ENCODE measurements at places on chromosomes 7 and 10. TPM values are rescaled to one million over a fixed set of nuclear protein-coding genes. Genes with fewer than 3 reads are reported as not detected.

SLC18A3 gene
- total RNA-seq: not detected

TRIM50 gene
- total RNA-seq: not detected

WNT8B gene
- total RNA-seq: not detected

PRPS1L1 gene
- total RNA-seq: not detected

CPN1 gene
- not detected for total RNA-seq

MYO1G gene
- 2.1 TPM for total RNA-seq

GRCh38 chr10:100886521-100886920 lies 26.2 kb upstream of the SLF2 start:
- no peaks in the 10 kb centered on the region for H3K36me3 ChIP-seq
- no peak for DNase-seq
- no peaks in the 10 kb centered on the region for H3K4me1 ChIP-seq
- no peak overlapping the region for H3K4me3 ChIP-seq

DNA sequence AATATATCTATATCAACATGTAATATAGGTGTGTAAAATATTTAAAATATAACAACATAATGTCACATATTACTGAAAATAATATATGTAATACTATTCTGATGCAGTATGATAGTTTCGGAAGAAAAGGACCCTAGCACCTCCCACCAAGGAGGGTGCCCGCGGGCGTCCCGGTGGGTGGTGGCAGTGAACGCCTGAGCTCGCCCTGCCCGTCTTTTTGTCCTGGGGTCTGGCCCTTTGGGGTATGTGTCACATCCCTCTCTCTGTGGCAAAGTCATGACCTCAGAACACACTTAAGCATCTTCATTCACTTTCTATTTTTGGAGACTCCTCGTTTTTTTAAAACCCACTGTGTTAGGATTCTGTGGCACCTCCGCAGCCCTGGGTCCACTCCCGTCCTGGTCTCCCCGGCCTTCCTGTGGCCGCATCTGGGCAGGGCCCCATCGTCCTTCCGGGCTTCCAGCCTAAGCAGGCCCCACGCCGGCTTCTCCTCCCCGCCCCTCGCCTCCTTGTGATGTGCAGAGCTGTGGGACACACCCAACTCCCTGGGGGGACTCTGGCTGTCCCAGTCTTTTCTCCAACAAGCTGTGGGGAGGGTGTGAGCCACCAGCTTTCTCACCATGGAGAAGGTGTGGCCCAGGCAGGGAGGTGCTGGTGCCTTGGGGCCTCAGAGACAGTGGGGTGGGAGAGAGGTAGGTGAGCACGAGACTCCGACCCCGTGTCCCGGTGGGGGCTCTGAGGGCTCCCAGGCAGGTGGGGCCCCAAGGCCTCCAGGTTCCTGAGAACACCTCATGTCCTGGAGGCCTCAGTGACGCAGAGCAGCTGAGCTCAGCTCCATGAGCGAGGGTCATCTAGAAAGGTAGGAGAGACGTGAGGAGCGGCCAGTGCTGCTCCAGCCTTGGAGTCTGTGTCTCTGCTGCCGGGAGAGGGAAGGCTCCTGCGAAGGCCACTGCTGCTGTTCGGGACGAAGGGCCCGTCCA lies 16.5 kb downstream of the PWWP2B start:
- no peak overlapping the region for H3K4me3 ChIP-seq
- H3K27ac ChIP-seq: no peak overlapping the region
- no peak for DNase-seq
- peaks cover 37% of the 10 kb centered on the region for H3K4me1 ChIP-seq
- H3K36me3 ChIP-seq: no peaks in the 10 kb centered on the region

DNA sequence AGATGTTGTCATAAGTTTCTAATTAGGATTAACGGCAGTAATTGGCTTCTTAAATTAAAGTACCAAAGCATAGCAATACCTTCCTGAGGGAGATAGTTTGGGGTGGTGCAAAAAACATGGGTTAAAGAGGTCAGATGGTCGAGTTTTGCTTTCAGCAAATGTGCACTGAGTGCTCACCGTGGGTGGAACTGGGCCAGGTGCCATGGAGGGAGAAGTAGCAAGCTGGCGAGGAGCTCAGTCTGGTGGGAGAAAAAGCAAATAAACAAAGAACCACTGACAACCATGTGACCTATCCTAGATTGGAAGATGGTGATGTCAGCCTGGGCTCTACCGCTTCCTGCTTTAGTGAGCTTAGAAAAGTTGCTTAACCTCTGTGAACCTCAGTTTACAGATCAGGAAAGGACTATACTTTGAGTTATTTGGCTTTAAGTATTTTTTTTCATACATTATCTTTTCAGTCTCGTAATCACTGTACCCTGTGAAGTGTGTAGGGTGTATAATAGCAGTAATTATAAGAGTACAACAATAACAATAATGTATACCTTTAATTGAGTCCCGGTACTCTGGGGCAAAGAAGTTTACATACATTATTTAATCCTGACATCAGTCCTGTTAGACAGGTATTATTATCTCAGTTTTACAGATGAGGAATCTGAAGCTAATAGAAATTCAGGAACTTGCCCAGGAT lies 69.0 kb upstream of the PDCD4 start:
- H3K4me1 ChIP-seq: peaks cover 5% of the 10 kb centered on the region
- DNase-seq: peak; percentile 78

GRCh38 chr7:43943417-43944187 lies 17.4 kb downstream of the UBE2D4 start:
- no peaks in the 10 kb centered on the region for H3K27me3 ChIP-seq
- H3K4me1 ChIP-seq: peaks cover 4% of the 10 kb centered on the region
- peak; percentile 34 for DNase-seq
- no peak overlapping the region for H3K27ac ChIP-seq

DNA sequence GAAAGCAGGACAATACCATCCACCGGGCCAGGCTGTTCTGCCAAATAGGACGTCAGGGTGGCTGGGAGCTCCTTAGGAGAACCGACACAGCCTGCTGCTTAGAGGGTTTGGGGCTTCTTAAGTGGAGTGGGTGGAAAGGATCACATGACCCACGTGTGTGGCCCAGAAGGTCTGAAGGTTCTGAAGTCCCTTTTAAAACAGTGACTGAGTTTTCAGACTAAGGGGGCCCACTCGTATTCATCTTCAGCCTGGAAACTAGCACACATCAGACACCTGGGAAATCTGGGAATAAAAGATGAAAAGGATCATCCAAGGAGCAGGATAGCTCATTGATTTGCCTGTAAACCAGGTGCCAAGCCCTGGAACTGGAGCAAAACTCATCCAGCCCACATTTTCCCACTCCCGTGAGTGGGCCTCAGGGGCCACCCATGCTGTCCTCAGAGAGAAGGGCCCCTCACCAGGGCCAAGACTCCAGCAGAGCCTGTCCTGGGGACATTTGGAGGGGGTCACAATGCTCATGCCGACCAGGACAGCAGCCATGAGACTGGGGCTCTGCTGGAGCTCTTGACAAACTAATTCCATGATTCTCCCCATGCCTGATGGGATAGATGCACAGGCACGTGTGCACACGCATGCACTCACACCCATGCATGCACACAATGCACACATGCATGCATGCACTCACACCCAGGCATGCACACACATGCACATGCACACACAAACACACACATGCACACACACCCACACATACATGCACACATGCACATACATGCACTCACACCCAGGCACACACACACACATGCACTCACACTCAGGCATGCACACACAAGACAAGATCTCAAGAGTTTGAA lies 168.8 kb upstream of the PPP2R2D start:
- DNase-seq: no peak
- H3K4me1 ChIP-seq: no peaks in the 10 kb centered on the region

DNA sequence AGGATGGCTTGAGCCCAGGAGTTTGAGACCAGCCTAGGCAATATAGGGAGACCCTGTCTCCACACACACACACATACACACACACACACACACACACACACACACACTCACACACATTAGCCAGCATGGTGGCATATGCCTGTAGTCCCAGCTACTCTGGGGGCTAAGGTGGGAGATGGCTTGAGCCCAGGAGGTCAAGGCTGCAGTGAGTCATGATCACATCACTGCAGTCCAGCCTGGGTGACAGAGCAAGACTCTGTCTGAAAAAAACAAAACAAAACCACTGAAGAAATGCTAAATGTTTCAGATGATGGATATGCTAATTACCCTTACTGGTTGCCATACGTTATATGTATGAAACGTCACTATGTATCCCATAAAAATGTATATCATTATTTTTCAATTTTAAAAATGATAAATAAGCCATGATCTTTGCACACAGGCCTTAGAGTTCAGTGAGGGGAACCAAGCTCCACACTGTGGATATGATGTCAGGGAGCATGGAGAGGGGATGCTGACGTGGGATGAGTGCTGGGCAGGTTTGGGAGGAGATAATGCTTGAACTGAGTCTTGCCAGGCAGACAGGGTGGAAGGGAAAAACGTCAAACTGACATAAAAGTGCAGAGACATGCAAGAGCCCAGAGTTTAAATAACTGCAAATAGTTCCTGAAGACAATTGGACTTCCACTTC lies 45.9 kb upstream of the ARHGAP12 start:
- no peak overlapping the region for H3K4me3 ChIP-seq
- no peak overlapping the region for H3K27ac ChIP-seq
- H3K36me3 ChIP-seq: no peaks in the 10 kb centered on the region
- no peaks in the 10 kb centered on the region for H3K27me3 ChIP-seq
- H3K4me1 ChIP-seq: no peaks in the 10 kb centered on the region

GRCh38 chr10:97682042-97682441 lies 5.0 kb downstream of the AVPI1 start:
- H3K27ac ChIP-seq: peak overlapping the region; percentile 86
- H3K27me3 ChIP-seq: no peaks in the 10 kb centered on the region
- peaks cover 14% of the 10 kb centered on the region for H3K4me1 ChIP-seq

- DNase-seq: peak; percentile 77
- no peak overlapping the region for H3K4me3 ChIP-seq
- H3K36me3 ChIP-seq: no peaks in the 10 kb centered on the region
Measured at GRCh38 chr10:84267503-84268126, 22.8 kb downstream of the RGR start.
